ENCODE measurements at places on chromosomes 13 and 19.

DNA sequence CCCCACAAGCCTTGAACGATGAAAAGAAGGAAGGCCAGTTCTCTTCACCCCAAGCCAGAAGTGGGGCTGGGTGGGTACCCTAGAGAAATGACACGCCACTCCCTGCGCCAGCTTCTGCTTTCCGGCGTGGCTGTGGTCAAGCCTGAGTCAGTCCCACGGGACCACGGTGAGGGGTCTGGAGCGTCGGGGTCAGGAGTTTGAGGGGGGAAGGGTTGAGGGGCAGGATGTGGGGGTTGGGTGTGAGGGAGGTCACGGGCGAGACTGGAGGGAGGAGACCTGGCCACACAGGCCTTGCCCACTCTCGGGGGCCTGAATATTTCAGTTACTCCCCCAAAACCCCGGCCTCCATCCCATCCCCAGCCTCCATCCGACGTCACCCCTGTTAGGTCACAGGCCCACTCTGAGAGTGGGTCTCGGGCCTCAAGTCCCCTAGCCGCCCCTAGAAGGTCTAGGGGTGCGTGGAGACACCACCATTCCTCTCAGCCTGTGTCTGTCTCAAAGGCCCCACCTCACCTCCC lies 500 bp upstream of the IFI30 start:
- no peak for DNase-seq

DNA sequence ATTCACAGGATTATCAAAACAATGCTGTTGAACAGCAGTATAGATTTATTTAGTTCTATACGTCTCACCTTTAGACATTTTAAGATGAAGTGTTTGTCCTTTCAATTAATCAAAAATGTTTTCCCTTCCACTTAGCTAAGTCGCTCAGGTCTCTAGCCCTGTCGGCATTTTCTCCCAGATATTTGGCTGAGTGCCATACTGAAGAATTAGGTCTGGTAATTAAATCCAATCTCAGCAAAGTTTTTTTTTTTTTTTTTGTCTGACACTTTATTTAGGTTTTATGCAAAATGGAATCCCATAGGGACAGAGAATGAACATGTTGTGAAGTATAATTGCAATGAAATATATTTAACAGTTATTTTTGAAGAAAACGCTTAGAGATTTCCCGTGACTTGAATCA lies 44.1 kb downstream of the RFC3 start:
- DNase-seq = no peak

DNA sequence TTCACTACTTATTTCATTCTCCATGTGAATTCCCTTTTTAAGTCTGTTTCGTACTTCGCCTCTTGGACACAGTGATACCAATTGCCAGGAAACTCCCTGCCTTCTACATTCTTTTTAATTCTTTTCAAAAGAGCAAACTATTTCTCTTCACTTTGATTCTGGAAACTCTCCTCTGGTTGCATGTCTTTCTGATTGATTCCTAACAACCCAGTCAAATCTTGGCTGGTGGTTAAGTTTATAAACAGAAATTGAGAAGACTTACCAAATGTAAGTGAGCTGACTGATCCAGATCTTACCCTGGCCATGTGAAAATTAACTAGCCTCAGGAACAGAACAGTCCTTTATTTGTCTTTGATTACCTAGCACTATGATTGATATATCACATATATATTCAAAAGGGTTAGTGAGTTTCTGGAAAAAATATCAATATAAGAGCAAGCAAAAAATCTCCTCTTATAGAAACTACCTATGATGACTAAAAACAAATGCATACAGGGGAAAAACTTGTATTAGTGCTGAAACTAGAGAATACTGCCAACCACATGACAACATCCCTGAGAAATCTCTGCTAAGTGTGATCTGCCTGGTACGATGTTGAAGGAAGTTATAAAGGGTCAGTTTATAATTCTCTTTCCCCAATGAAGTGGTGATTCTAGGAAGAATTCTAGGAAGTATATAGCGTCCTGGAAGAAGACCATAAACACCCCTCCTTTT lies 152.6 kb upstream of the HTR2A start:
- DNase-seq = no peak

DNA sequence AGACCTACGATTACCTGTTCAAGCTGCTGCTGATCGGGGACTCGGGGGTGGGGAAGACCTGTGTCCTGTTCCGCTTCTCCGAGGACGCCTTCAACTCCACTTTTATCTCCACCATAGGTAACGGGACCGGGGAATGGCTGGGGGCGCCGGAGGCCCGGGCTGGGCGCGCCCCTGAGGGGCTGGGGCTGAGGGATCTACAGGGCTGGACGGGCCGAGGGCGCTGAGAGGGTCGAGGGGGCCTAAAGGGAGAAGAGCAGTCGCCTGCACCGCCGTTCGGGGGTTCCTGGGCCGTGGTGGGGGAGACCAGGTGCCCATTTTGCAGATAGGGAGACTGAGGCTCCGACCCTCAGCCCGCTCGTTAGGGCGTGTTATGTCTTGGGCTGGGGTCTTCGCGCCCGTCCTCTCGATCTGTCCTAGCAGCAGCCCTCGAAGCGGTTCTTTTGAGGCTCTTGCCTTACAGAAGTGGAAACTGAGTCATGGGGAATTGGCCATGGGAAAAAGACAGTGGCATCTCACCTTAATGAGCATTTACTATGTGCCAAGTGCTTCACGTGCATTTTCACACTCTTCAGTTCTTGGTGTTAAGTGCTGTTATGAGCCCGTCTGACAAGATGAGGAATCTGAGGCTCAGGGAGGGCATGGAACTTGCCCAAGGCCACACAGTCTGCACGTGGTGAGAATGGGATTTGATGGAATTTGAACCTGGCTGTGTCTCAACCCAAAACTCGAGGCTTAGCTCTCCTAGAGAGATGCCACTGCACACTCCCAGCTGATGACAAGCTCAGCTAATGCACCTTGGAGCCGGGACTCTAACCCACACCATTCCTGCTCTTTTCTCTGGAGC lies 442 bp downstream of the RAB8A start:
- DNase-seq = no peak

DNA sequence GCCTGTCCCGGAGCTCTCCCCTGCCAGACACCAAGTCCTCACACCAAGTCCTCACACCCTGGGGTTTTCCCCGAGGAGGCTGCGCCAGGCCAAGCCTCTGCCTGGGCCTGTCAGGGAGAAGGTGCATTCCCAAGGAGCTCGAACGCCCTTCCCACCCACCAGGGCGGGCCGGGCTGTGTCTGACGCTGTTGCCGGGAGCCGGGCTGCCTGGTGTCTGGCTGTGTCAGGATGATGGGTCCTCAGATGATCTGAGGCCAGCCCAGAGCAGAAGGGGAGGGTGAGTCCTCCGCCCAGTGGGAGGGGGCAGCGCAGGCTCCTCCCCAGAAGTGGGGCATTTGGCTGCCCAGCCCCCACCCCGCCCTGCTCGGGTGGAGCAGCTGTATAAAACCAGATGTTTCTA lies 2.3 kb upstream of the HAS1 start:
- peak; percentile 58 for DNase-seq
